Right lobe of liver (tissue), 6 donors: ENCODE measurements at places on chromosomes 1 and 21.

- DNase-seq: no peak
Measured at GRCh38 chr1:186502087-186502486, 41.2 kb upstream of the PDC start.

GRCh38 chr1:178908358-178908757 lies 37.5 kb upstream of the ANGPTL1 start:
- DNase-seq: no peak

DNA sequence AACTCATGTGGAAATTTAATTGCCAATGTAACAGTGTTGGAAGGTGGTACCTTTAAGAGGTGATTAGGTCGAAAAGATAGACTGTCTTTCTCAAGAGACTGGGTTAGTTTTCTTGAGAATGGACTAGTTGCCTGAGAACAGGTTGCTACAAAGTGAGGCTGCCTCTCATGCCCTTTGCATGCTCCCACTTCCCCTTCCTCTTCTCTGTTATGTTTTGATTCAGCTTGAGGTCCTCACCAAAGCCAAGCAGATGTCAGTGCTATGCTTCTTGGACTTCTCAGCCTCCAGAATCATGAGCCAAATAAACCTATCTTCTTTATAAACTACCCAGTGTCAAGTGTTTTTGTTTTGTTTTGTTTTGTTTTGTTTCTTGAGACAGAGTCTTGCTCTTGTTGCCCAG lies 187.0 kb upstream of the RUNX1 start:
- no peak for DNase-seq

DNA sequence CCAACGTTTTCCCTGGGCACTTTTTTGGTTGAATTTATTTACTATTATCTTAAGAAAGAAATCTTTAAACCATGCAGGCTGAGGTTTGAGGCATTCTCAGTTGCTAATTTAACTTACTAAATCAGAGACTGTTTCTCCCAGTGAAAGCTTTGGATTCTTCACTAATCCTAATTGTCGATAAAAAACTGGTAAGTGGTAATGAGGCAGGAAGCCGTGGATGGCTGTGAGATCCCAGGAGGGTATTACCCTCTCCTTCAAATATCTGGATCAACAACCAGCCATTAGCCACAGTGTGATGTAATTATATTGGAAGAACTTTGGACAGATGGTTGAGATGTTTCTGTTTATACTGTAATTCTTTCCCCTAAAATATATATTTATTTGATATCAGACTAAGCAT lies 485.0 kb downstream of the DISC1 start:
- DNase-seq: no peak

- DNase-seq: no peak
Measured at GRCh38 chr1:203354246-203354645, 3.3 kb upstream of the FMOD start.
